Endothelial cell of umbilical vein (primary cell): ENCODE measurements at places on chromosomes 4 and X.
A peak's percentile ranks its signal among the peaks of the same experiment; 100 is the strongest.

- no peak for DNase-seq
Observed at GRCh38 chrX:155061760-155062159, 9.2 kb downstream of the CMC4 start.

GRCh38 chr4:186202490-186203140 lies 11.2 kb downstream of the CYP4V2 start:
- no peak for DNase-seq

DNA sequence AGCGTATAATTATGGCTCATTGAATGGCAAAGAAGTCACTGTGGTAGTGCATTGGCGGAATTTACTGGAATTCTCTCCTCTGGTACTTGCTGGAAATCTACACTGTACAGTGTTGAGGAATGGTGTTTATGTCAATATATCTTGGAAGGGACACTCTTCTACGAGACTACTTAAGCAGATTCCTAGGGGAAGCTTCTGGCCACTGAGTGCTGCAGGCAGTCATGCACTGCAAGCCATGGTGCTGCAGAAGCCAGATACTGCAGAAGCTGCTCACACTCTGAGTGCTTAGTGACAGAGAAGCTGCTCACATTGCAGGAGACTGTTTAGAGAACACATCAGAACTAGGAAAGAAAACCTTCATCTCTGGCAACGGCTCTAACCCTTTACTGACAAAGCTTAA lies 725.0 kb downstream of the CCSER1 start:
- no peak for DNase-seq

GRCh38 chr4:53479736-53480525 lies 102.5 kb downstream of the FIP1L1 start:
- DNase-seq = no peak

- no peak for DNase-seq
Observed at GRCh38 chr4:14529653-14530052, 472.6 kb upstream of the CPEB2 start.

GRCh38 chr4:84498203-84498934 lies 723 bp downstream of the NKX6-1 start:
- DNase-seq = peak; percentile 13

- DNase-seq = peak; percentile 16
Observed at GRCh38 chr4:165079476-165079875, 25.8 kb downstream of the TRIM75 start.

GRCh38 chr4:133102043-133102442 lies 47.1 kb upstream of the PCDH10 start:
- no peak for DNase-seq

DNA sequence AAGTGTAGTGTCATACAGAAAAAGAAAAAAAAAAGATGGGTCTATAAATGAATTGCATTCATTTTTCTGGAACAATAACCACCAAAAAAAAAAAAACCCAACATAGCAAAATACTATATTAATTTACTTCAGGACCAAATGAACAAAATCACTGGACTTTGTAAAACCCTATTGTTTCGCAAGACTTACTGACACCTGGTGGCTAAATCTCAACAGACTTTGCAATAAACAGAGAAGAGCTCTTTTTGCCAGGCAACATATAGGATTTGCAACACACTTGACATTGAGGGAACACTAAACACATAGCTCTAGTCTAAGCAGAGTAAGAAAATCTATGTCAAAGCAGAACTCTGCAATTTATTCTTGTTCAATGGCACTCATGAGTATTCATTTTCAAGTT lies 990.2 kb downstream of the STPG2 start:
- DNase-seq = peak; percentile 36

DNA sequence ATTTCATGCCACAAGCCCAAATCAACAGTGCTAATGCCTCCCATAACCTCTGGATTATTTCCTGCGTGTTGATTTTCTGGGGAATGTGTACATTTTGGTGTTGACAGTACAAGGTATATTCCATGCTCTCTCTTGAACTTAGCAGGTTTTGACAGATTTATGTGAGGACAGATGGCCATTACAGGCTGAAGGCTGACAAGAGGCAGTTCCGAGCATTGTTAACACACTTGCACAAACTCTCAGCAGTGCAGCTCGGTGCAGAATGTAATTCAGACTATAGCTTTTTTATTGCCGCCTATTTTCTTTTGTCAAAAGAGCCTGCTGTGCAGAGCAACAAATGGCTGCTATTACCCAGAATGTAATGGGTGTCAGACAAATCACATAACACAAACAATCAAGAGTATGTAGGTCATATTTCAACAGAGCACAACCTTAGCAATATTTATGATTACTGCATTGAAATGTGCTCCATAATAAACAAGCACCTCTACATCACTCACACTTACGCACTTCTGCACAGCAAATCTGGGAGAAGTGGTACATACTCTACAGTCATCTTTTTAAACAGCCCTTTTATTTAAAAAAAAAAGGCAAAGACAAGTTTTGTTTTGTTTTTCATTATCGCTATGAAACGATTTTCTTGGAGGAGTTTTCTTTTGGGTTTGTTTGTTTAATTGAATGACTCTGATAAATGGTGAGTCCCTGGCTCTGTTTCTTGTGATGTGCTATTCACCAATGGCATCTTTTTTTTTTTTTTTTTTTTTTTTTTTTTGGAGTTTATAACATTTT lies 71.6 kb downstream of the PPARGC1A start:
- DNase-seq = no peak
